ENCODE measurements at places on chromosomes 6 and 20. TPM values are rescaled to one million over a fixed set of nuclear protein-coding genes. Genes with fewer than 3 reads are reported as not detected.

The ARFGEF3 gene
- total RNA-seq = 28.3 TPM

The KIAA1755 gene
- 0.29 TPM for total RNA-seq

The EBF4 gene
- 63.8 TPM for total RNA-seq

DNA sequence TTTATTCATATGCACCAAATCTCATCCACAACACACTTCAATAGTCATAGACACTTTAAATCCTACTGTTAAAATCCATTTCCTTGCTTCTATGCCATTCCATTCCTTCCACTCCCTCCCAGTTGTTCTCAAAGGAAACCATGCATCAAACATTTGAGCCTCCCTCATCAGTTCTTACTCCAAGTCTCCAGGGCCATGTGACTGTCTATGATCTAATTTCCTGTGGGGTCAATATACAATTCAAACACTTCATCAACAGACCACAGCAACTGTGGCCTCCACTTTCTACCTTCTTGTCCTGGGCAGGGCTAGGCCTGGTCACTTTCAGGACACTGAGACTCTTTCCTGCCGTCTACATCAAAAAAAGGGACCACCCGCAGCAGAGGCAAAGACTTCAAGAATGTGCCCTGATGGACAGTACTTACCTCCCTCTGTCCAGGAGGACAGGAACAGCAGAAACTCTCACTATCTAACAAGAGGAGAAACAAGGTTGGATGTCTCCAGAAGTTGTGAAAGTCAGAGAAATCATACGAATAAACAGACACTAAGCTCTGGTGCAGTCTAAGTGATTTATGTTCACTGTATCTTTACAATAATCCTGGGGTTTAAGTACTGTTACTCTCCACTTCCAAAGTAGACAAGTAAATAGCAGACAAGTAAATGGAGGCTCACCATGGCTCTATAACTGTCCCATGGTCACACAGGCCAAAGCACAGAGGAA, 160.2 kb downstream of the QRSL1 start:
- DNase-seq = no peak
